Activated T-cell treated with anti-CD3 and anti-CD28 coated beads, Interleukin-2, amount 50 U/mL, for 4 hours (primary cell): ENCODE measurements at places on chromosomes 5 and 9.

GRCh38 chr9:114552706-114553105 is 34.9 kb upstream of the ATP6V1G1 start:
- DNase-seq: no peak

GRCh38 chr5:103260951-103261350 is 2.4 kb downstream of the MACIR start:
- no peak for DNase-seq

- DNase-seq: no peak
These were observed 61.0 kb downstream of the IPPK start for GRCh38 chr9:92608909-92609445.

DNA sequence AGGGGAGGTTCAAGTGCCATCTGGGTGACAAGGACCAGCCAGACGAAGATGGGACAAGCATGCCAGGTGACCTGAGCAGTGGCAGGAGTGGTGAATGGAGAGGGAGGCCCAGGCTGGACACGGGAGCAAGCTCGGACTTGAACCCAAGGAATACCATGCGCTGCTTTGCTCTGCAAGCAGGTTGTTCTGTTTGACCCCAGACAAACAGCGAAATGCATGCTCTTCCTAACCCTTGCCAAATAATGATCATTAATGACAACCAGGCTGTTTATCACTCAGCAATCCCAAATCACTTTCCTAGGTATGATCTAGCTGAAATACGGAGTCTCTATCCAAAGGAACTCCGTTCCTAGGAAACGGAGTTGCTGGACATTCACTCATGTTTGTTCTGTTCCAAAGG is 77.4 kb downstream of the PTPDC1 start:
- DNase-seq: no peak

DNA sequence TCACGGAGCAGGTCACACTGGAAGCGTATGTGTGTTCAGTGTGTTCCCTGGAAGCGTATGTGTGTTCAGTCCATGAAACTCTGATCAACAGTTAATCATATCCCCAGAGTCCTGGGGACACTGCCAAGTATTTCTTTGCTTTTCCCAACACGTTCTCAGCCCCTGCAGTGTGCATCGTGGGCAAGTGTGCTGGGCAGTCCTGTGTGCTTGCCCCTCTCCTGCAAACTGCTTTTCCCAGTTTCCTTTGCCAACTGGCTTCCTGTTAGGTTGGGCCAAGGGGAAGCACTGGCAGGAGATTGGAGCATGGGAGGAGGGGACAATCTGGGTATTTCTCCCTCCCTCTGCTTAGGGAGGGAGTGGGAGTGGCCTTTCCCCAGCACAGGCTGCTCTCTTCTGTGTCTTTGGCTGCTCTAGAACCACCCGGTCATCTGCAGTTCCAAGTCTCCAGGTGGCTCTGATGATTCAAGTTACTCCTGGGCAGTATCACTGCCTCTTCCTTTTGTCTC is 36.8 kb upstream of the NEK6 start:
- DNase-seq: no peak

DNA sequence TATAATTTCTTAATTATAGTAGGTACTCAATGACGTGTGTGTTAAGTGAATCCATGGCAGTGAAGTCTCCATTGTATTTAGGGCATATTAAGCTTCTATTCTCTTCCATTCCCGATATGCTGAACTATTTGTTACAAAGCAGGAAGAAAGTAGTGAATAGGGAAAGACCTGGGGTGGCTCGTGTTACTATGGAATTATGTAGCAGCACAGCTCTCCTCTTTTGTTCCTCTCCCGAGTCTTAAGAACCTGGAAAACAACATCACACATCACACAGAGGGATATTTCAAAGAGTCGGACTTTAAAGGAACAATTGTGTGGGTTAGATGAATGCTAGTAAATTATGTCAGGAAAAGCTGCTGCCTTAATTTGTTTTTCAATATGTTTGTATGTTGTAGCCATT is 131.8 kb downstream of the PCSK5 start:
- no peak for DNase-seq

DNA sequence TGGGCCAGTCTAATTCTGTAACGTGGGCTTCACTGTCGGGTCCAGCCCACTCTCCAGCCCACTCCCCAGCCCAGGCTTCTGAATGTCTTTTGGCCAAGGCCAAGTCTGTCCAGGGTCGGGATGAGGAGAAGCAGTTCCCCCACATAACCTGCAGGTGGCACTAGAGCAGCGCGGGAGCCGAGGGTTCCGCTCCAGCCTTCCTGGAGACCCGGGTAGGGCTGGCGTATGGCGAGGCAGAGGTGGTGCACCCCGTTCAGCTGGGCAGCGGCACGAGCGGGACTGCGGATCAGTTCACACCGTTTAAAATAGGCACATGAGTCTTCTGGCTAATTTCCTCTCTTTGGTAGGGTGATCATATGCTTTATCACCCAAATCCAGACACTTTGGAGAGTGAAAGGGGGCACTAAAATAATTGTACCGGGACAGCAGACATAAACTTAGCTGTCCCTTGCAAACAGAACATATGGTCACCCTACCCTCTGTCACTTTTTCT is 185.9 kb downstream of the MSX2 start:
- peak; percentile 19 for DNase-seq

GRCh38 chr5:135212361-135213026 is 178.5 kb upstream of the PITX1 start:
- no peak for DNase-seq
